AML-193 (cell line): ENCODE measurements at places on chromosomes 2 and 18.

DNA sequence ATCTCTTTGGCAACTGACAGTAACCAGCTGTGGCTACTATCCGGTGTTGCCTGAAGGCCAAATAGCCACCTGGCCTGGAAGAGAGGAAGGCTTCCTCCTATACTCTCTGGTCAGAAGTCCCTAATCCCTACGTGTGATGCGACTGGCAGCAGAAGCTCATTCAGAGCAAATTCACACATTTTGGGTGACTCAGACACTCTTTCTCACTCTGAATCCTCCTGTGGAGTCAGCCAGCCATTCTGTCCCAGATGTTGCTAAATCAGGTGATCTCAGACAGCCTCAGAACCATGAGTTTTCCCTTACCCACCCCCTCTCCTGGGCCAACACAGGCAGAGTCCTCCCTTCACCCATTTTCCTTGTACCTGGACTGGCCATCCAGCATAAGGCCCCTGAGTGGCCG lies 34.7 kb downstream of the CFAP53 start:
- no peak for DNase-seq

DNA sequence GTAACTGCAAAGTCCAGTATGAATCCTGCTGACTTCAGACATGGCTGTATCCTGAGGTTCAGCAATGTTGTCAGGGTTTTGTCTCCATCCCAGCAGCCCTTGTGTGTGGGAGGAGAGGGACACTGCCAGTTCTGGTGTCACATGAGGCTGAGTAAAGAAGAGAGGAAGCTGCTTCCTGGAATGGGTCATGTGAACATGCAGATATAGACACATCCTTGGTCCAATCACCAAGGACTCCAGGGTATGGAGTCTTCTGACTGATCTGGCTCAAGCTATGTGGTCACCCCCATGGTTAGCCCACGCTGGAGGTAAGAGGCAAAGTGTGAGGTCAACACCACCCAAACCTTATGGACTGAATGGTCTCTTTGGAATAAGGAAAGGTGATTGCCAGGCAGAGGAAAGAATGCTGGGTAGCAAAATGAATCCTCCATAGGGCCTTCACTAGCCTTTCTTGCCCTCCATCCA lies 134.4 kb upstream of the SLC1A4 start:
- peak; percentile 61 for DNase-seq

- no peak for DNase-seq
Observed at GRCh38 chr2:70009762-70010575, 48.5 kb upstream of the ASPRV1 start.

DNA sequence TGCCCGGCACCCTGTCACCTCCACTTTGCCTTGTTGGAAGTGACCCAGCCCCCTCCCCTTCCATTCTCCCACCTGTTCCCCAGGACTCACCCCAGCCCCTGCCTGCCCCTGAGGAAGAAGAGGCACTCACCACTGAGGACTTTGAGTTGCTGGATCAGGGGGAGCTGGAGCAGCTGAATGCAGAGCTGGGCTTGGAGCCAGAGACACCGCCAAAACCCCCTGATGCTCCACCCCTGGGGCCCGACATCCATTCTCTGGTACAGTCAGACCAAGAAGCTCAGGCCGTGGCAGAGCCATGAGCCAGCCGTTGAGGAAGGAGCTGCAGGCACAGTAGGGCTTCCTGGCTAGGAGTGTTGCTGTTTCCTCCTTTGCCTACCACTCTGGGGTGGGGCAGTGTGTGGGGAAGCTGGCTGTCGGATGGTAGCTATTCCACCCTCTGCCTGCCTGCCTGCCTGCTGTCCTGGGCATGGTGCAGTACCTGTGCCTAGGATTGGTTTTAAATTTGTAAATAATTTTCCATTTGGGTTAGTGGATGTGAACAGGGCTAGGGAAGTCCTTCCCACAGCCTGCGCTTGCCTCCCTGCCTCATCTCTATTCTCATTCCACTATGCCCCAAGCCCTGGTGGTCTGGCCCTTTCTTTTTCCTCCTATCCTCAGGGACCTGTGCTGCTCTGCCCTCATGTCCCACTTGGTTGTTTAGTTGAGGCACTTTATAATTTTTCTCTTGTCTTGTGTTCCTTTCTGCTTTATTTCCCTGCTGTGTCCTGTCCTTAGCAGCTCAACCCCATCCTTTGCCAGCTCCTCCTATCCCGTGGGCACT lies 4.5 kb downstream of the RETREG2 start:
- no peak for DNase-seq

GRCh38 chr2:200305797-200306195 lies 697 bp upstream of the SPATS2L start:
- DNase-seq: no peak

DNA sequence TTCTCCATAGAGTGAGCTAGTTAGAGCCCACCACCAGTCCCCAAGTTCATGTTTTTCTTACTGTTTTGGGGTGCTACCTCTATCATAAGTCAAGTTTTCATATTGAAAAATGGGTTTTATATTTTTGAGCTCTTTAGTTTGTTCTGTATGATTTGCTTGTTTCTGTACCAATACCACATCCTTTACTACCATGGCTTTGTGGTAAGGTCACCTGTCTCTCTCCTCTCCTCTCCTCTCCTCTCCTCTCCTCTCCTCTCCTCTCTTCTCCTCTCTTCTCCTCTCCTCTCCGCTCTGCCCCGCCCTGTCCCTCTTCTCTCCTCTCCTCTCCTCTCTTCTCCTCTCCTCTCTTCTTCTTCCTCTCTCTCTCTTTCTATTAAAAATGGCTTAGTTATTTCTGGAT lies 22.1 kb upstream of the LBH start:
- DNase-seq: no peak

GRCh38 chr2:146661473-146662096 lies 1183.2 kb upstream of the ACVR2A start:
- peak; percentile 2 for DNase-seq

DNA sequence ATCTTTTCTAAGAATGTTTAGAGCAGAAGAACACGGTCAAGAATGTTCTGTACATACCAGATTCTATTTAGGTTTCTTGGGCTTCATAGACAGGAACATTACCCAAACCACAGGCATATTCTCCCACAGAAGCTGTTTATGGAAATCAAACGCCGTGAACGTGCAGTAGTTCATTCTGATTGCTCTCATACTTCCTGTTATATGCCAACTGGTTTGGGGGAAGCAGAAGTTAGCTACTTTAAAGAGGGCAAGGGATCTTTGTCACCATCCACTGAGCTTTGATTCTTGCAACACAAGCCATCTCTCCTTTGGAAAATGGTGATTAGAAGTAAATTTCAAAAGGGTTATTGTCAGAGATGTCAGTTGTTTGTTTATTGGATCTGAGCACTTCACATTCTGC lies 182.2 kb upstream of the NRP2 start:
- DNase-seq: no peak

GRCh38 chr2:233343171-233343705 lies 11.1 kb upstream of the DGKD start:
- DNase-seq: no peak

GRCh38 chr2:160674146-160674750 lies 180.6 kb upstream of the RBMS1 start:
- DNase-seq: no peak

DNA sequence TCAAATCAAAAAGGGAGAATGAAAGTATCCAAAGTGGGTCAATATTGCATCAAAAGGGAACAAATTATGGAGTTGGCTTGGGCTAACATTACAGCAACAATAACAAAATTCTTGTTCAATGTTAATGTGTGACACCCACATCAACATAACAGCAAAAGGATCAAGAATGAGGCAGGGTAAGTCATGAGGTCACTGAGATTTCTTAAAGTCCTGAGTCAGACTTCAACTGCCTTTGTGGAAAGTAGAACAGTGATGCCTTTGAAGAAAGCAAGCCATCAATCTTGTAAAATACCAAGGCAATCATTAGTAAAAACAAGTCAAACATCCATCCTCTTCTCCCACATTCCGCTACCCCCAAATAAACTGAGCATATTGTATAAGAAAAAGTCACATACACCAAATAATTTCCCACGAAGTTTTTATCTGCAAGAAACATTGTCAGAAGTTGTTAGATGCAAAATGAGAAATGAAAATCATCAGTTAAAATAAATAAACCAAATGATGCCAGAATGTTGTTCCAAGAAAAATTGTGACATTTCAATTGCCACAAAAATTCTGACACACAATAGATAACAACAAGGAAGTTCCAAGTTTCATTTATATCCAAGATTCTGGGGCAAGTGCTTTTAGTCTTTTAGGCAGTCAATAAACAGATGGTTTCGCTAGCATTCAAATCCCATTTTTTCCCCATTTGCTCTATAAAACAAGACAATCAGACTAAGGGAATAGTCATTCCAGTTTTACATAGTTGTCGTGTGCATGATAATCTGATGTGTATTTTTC lies 216.1 kb upstream of the SETBP1 start:
- DNase-seq: no peak

DNA sequence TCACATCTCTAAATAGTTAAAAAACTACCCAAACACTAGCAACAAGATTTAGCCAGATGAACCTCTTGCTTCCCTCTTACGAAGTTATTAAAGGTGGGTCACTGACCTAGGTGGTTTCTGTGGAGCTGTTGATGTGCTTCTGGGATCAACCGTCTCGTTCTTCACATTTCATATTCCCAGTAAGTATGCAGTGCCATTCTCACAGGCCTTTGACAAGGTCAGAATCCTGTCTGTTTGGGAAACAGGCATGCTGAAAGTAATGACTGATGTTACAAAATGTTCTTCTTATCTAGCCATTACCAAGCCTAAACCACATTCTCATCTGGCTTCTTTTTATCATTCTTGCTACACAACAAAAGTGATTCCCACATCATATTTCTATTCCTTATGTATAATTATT lies 70.3 kb downstream of the WDR7 start:
- no peak for DNase-seq

GRCh38 chr2:73969356-73969755 lies 15.4 kb upstream of the TET3 start:
- DNase-seq: peak; percentile 32

DNA sequence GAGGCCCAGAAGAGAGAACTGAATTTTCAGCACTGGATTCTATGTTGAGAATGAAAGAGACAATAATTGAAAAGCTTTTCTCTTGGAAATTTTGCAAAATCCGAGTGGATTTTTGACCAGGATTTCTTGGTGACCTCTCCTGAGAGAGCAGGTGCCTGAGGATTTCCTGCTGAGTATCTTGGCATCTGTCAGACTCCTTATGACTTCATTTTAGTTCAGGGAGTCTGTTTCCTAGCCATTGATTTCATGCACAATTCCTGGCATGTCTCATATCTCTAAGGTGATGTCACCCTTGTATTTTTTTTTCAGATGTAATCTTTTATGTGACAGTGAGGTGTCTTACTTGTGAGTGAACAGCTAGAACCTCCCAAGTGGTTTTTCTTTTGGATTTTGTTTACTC lies 195.9 kb downstream of the NEDD4L start:
- DNase-seq: no peak

DNA sequence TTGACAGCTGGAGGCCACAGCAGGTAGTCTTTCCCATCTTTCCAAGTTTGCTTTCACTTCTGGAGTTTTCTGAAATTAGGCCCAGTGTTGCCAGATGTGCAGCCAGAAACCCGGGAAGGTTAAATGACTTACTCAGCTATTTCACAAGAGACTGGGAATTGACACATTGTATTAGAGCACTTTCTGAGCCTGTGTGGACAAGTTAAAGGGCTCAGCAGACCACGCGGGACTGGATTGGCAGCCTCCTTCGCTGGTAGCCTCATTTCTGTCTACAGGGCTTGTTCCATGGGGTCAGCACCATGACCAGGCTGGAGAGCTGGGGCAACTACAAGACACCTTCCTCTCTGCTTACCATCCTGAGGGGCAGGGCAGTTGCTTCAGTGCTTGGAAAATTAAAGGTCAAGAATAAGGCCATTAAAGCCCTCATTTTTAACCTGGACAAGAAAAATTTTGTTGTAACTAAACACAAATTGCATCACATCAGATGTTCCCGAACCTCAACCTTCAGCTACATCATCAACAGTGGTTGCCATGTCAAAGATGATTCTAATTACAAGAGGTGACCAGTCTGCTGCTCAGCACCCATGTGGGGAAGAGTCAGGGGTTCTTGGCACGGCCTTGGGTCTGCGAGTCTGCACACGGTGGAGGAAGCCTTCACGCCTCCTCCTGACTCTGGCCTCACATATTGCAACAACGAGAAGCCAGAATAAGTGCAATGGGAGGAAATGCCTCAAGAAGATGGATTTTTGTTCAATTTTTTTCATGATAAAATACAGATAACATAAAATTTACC lies 279.5 kb upstream of the RAB6C start:
- no peak for DNase-seq

GRCh38 chr2:76039505-76039904 lies 328.8 kb upstream of the GCFC2 start:
- no peak for DNase-seq

DNA sequence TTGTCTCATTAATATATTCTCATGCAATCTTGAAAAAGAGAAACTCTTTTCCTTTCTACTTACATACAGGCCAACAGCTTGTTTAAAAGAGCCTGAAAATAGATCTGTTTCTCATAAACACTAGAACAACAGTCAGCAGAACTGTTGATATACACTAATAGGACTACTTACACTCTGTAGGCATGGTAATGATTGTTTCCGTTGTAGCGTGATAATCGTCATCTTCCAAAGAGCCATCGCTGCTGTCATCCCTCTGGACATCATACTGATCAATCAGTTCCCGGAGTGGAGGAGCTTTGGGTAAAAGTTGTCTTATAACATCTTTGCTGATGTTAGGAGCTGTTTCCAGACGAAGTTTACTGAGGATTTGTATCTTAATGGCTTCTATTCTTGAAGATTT lies 476 bp downstream of the MSTN start:
- no peak for DNase-seq

- DNase-seq: no peak
Observed at GRCh38 chr2:3236300-3237045, 141.1 kb downstream of the EIPR1 start.

GRCh38 chr2:134677856-134678756 lies 40.7 kb downstream of the TMEM163 start:
- no peak for DNase-seq

DNA sequence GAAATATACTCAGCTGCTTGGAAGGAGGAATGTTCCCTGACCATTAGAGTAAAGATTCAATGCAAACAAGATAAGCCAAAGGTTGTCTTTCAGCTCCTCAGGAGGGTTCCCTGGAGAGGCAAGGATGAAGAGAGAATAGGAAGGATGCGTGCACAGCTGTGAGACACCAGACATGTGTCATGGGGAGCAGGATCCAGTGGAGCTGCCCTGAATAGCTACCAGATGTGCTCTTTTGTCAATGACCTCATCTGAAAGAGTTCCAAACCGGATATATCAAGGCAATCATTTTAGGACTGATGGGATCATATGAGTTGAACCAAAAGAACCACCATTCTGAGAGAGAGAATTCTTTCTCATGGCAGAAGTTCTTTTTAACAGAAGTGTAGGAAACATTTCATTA lies 490.6 kb downstream of the IRS1 start:
- DNase-seq: no peak

- no peak for DNase-seq
Observed at GRCh38 chr18:10511236-10511635, 14.6 kb upstream of the NAPG start.

- DNase-seq: no peak
Observed at GRCh38 chr18:68234131-68234530, 480.8 kb downstream of the TMX3 start.

GRCh38 chr2:34098256-34098655 lies 499.2 kb upstream of the FAM98A start:
- no peak for DNase-seq

GRCh38 chr18:54762386-54762785 lies 65.9 kb upstream of the RAB27B start:
- no peak for DNase-seq
